Esophagus muscularis mucosa (tissue), 4 donors: ENCODE measurements at places on chromosomes 12 and 14. TPM values are rescaled to one million over a fixed set of nuclear protein-coding genes. Genes with fewer than 3 reads are reported as not detected.

The CHST11 gene
- 15.7 TPM for total RNA-seq

The STAC3 gene
- total RNA-seq = 1.7 TPM

The SERPINA9 gene
- total RNA-seq = not detected

The PRR13 gene
- 47.8 TPM for total RNA-seq

The KCNK13 gene
- total RNA-seq = 0.33 TPM

The SLC41A2 gene
- total RNA-seq = 25.0 TPM

The LRRC10 gene
- total RNA-seq = not detected

The ARG2 gene
- 5.8 TPM for total RNA-seq

The LRP1-AS gene
- not detected for total RNA-seq

The LYZ gene
- 53.2 TPM for total RNA-seq

The POMT2 gene
- 13.3 TPM for total RNA-seq

The SLC25A47 gene
- total RNA-seq = not detected

The KRT74 gene
- not detected for total RNA-seq

The NRXN3 gene
- total RNA-seq = 102 TPM

The KRT7 gene
- total RNA-seq = 8.4 TPM

The RTL1 gene
- total RNA-seq = not detected

The NEUROD4 gene
- not detected for total RNA-seq

The KCNC2 gene
- total RNA-seq = not detected

The LPAR5 gene
- total RNA-seq = 1.7 TPM

The COX8C gene
- total RNA-seq = not detected

The RD3L gene
- total RNA-seq = not detected

The CD69 gene
- 0.65 TPM for total RNA-seq

The ERBB3 gene
- total RNA-seq = 21.2 TPM

The EGLN3 gene
- total RNA-seq = 24.0 TPM

The STON2 gene
- 8.9 TPM for total RNA-seq

The AICDA gene
- not detected for total RNA-seq

The MTRFR gene
- 13.7 TPM for total RNA-seq

The TRPV4 gene
- total RNA-seq = 0.63 TPM
